ENCODE measurements at places on chromosomes 16 and 17.

DNA sequence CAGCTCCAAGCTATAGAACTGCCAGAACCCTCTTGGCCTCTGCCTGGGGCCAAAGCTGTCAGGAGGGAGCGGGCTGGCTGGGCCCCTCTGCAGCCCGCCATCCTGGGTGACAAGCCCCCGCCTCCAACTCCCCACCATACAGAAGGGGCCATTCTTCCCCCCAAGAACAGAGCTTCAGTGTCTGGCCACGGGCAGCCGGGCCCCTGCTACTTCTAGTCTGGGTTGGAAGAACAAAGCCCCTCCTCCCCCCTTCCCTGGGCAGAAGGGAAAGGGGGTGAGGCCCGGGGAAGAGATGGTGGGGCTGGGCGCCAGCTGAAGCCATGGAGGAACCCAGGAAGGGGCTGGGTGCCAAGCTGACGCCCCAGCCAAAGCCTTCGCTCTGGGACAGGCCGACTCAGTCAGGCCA, 9.0 kb downstream of the NAT9 start:
- no peak for DNase-seq

- DNase-seq: peak; percentile 63
Measured at GRCh38 chr17:66904760-66905624, 59.5 kb upstream of the CACNG4 start.

GRCh38 chr17:67836205-67836987, 11.1 kb downstream of the BPTF start:
- DNase-seq: no peak

DNA sequence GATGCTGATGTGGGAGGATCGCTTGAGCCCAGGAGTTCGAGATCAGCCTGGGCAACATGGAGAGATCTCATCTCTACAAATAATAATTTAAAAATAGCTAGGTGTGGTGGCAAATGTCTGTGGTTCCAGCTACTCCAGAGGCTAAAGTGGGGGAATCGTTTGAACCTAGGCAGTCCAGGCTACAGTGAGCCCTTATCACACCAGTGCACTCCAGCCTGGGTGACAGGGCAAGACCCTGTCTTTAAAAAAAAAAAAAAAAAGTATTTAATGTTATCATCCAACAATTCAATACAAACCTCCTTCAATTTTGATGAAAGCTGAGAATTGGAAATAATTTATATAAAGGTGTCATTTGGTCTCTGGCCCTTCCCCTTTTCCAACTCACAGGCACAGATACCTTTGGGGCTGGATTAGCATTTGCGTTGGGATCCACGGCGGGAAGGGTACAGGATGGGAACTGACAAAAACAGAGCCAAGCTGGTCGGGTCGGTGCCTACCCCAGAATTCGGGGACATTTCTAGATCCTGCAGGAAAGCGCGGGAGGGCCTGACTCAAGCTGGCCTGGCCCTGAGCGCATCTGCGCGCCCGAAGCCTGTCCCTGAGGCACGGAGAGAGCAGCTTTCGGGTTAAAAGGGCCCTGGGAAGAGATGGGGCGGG, 860 bp upstream of the DCAF7 start:
- no peak for DNase-seq

DNA sequence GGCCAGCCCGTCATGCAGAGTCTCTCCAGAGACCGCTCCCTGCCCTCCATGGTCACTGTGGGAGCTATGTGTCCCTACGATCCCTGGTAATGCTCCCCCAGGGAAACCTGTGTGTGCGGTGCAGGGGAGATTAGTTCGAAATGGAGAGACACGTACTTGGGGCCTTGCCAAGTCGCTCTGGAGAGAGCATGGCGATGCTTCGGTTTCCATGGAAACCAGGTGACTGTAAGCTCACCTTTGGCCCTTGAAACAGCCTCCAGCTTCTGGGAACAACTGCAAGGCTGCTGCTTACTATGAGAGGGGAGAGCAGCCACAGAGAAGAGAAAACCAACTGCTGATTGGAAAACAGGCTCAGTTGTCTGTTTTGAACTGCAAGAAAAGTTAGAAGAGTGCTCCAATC, 879.7 kb upstream of the EEF2KMT start:
- no peak for DNase-seq

GRCh38 chr17:18028114-18028951, 10.6 kb downstream of the ATPAF2 start:
- DNase-seq: no peak

- DNase-seq: no peak
Measured at GRCh38 chr16:2719328-2720063, 528 bp downstream of the PRSS27 start.

- DNase-seq: no peak
Measured at GRCh38 chr17:55567240-55568214, 56.3 kb upstream of the SMIM36 start.

All from epithelial cell of proximal tubule (primary cell).